ENCODE measurements at places on chromosomes 1 and 21.
A peak's percentile ranks its signal among the peaks of the same experiment; 100 is the strongest.

GRCh38 chr21:41755934-41756773 lies 10.7 kb downstream of the RIPK4 start:
- no peak for DNase-seq

GRCh38 chr21:31553926-31554325 lies 105.6 kb upstream of the SOD1 start:
- DNase-seq: no peak

DNA sequence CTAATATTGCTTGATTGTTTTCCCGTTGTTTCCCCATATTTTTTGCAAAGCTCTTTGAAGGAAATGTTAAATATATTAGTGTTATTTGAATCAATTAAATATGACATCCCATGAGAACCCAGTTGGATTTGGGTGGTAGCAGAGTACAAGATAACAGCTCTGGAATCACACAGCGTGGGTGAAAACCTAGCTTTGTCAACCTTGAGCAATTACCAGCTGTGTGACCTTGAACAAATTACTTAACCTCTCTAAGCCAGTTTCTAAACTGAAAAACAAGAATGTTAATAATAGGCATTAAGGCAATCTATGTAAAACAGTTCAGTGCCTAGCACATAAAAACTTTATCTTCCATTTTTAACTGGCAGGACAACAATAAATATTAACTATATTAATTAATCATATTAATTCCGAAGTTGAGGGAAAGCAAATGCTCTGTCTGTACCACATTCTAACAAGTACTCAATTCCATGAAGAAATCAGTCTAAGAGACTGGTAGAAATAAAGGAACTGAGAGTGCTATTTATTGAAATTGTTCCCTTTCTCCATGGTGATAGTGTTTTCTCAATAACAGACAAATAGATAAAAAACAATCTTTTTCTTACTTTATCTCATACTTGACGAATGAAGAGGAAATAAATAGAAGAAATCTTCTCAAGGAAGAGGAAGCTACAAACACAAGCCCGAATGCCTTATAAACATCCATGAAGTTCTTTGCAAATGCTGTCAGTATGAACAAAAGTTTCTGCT lies 27.0 kb downstream of the DNASE2B start:
- DNase-seq: no peak

GRCh38 chr1:21963477-21964217 lies 13.2 kb upstream of the CELA3B start:
- DNase-seq: peak; percentile 56

DNA sequence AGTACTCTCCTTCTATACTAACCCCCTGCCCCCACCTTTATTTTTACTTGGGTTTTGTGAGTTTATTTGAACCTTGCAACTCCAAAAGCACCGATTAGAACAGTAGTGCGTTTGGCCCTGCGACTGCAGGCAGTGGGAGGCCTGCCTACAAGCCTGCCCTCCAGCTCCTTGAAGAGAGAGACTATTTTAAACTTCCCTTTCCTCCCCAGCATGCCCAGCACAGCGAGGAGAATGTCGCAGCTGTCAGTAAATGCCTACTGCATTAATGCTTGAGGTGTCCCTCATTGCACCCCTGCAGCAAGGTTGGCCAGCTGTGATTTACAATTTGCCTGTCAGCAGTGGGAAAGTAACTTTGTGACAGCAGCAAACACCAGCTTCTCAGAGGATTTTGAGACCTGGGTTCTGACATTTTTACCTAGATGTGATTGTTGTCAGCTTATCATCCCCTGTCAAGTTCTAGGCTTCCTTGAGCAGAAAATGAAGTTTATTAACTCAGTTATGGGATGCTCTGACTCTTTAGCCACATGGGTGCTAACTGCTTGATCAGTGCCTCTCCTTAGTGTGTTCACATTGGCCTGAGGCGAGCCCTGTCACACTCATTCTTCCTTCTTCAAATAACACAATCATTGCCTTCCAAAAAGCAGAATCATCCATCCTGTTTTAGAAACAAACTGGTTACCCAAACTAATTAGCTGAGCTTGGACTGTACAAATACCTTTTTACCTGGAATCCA lies 170.6 kb downstream of the PDE4B start:
- no peak for DNase-seq

GRCh38 chr1:84390226-84390625 lies 8.1 kb upstream of the DNASE2B start:
- no peak for DNase-seq

DNA sequence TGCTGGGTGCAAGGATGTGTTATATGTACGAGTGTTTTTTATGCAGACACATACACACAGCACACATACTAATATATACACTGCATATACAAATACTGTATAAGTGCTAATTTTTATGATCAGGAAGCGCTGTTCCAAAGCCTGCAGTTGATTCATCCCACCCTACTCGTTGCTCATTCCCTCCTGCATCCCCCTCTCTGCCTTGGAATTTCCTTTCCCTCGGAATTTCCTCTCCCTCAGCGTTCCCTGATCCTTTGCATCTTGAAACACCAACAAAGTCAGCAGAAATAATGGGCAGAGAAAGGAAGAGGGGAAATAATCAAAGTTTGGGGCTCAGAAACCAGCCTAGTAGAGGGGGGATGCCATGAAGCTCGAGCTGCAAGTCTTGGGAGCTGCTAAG lies 98.9 kb downstream of the CSMD2 start:
- DNase-seq: no peak

GRCh38 chr1:109621379-109622136 lies 1.9 kb downstream of the AMPD2 start:
- no peak for DNase-seq

DNA sequence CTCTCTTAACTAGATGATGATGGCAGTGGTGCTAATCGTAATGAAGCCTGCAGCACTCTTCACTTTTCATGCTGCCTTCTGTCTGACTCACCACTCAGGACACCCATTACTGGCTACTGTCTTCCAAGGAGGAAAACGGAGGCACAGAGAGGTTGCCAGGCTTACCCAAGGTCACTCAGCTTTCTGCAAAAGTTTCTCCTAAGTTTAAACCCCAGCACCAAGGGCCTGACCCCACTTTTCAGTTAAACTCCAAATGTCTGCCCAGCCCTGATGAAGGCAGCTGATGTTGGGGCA lies 78.1 kb upstream of the RUNX3 start:
- DNase-seq: no peak

- DNase-seq: no peak
Observed at GRCh38 chr1:89687254-89687653, 54.3 kb downstream of the LRRC8C start.

DNA sequence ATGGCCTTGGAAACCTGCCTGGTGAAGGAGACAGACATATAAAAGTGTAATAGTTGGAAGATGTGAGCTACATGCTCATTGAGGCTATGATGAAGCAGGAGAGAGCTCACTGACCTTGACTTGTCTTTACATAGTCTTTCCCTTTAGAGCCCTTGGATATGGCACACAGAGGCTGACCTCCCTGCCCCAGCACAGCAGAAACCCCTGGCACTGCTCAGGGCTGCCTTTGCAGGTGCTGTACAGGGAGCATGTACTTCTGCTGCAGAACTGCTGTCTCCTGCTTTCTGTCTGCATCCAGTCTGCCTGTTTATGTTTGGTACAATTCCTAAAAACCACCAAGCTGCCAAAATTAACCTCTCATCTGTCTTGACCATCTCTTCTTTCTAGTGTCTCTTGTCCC lies 80.5 kb downstream of the C1orf21 start:
- no peak for DNase-seq

DNA sequence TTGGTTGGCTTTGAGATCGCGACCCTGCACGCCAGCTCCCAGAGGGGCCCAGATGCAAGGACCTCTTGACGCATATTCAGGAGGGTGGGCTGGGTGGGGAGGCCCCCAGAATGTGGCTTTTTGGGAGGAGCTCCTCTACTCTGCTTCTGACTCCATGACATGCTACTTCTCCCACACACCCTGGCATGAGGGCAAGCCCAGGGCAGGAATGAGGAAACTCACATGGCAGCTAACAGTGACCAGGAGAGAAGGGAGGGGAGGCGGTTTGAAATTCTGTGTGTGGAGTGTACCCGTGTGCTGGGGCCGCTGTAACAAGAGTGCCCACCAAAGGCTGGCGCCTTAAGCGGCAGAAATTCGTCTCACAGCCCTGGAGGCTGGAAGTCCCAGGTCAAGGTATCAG lies 61.3 kb upstream of the GPR153 start:
- no peak for DNase-seq

DNA sequence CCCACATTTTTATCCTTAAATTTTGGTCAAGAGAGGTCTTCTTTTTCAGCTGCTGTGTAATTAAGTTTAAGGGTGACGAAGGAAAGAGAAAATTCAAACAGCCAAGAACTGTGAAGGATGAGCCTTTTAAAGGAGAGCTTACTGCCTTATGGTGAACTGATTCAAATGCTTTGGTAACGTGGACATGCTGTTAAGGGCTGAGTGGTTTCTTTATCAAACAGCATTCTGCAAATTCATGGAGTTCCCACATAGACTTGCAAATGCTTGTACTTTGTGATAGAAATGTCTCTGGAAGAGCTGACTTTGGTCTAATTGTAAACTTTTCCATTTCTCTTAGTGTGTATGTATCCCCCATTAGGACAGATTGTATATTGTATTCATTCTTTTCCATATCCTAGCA lies 93.8 kb downstream of the CHD1L start:
- DNase-seq: no peak

DNA sequence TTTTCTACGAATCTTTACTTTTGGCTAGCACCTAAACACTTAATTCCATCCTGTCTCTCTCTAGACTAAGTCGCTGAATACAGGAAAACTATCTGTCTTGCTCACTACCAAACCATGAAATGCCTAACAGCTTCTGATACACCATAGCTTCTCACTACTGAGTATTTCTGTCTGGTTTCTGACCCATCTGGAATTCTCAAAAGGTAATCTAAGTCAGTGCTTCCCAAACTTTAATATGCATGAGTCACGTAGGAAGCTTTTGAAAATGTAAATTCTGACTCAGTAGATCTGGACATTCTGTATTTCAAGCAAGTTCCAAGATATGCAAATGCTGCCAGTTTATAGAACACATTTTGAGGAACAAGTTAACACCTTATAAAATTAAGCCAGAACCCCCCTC lies 9.2 kb upstream of the OVGP1 start:
- no peak for DNase-seq

GRCh38 chr1:90347366-90347765 lies 352.5 kb downstream of the ZNF326 start:
- no peak for DNase-seq

GRCh38 chr1:221672965-221673364 lies 68.9 kb downstream of the DUSP10 start:
- DNase-seq: no peak

- no peak for DNase-seq
Observed at GRCh38 chr1:180912801-180913565, at the start of gene KIAA1614. TSS of gene KIAA1614 (plus strand) at chr1:180912897. CDS start at chr1:180913244, 347 bp downstream.

DNA sequence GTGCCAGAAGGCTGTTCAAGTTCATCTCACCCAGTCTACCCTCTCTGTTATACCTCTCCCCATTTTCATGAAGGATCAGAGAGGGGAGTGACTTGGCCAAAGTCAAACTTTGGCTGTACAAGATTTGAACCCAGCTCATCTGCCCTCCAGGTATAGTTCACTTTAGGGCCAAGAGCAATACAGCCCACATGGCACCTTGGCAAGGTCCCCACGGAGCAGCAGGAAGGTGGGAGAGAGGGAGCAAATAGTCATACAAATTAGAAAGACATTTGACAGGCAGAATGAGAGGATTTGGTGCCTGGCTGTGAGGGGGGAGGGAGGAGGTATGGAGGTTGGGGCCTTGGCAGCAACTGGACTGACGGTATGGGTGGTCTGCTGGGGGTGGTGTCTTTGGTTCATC lies 1.0 kb downstream of the HPCAL4 start:
- DNase-seq: no peak

DNA sequence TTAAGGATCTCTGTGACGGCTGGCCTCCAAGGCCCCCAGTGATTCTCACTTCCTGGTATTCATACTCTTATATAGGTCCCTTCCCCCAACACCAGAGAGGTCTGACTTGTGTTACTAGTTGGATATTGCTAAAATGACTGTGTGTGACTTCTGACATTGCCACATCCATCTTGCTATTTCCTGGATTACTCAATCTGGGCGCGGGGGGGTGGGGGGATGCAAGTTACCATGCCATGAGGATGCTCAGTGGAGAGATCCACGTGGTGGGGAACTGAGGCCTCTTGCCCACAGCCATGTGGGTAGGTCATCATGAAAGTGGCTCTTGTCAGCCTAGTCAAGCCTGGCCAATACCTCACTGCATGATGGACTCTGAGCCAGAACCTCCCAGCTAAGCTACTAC lies 117.0 kb downstream of the UBE2U start:
- no peak for DNase-seq

- no peak for DNase-seq
Observed at GRCh38 chr1:150106341-150106740, 38.8 kb downstream of the VPS45 start.

DNA sequence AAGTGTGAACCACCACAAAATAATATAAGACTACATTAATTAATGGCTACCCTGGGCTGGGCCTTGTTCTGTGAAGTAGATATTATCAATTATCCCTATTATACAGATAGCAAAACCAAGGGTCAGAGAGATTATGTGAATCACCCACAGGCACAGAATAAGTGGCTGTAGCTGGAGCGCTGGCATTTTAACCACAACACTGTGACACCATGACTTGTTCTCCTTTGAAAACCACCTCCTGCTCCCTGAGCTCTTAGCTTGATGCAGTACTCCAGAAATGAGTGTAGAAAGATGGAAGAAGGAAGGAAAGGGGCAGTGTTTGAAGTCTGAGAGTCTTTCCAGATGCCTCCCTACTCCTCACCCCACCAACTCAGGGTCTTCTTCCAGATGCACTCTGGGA lies 29.5 kb upstream of the JUN start:
- no peak for DNase-seq

- no peak for DNase-seq
Observed at GRCh38 chr1:170669107-170669445, 5.1 kb downstream of the PRRX1 start.

DNA sequence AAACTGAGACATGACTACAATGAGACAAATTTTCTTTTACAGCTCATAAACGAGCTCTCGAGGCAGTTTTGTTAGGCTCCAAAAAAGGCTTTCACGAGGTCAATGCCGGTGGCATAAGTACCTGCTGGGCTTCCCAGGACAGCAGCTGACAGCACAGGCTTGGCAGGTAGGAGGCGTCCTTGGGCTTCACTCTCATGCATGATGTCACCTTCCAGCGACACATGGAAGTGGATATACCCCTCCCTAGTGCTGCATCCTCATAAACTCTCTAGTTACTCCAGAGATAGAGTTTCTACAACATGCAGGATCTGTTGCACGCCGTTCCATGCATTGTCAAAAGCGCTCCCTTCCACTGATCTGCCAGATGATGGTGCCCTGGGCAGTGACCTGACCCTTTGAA lies 112.5 kb upstream of the PAXBP1 start:
- DNase-seq: no peak
